Melanocyte of skin (primary cell): ENCODE measurements at places on chromosomes 12 and 14. TPM values are rescaled to one million over a fixed set of nuclear protein-coding genes. Genes with fewer than 3 reads are reported as not detected.

Gene PPFIA2
- total RNA-seq, result 0.77 and 1.00 TPM in 2 replicates

Gene NEDD8
- 80.2 and 84.7 TPM in 2 replicates for total RNA-seq

Gene CLEC1B
- under 0.01 TPM in 2 replicates for total RNA-seq

Gene PLA2G1B
- not detected in 2 replicates for total RNA-seq

Gene TMEM179
- under 0.01 TPM in 1 of 2 replicates, not detected in the other for total RNA-seq

Gene ZC2HC1C
- total RNA-seq, result 0.62 and 2.7 TPM in 2 replicates

Gene MDM2
- 212 and 276 TPM in 2 replicates for total RNA-seq

Gene CGRRF1
- 15.7 and 19.4 TPM in 2 replicates for total RNA-seq

Gene AICDA
- not detected in 2 replicates for total RNA-seq

Gene RABGGTA
- 38.5 and 48.0 TPM in 2 replicates for total RNA-seq

Gene NFE2
- not detected in 2 replicates for total RNA-seq
